ENCODE measurements at places on chromosomes 1 and 21.

GRCh38 chr21:28690196-28690595, 302.5 kb downstream of the LTN1 start:
- H3K4me1 ChIP-seq: no peaks in the 10 kb centered on the region
- no peaks in the 10 kb centered on the region for H3K27me3 ChIP-seq
- H3K27ac ChIP-seq: no peak overlapping the region
- no peak overlapping the region for H3K4me3 ChIP-seq

DNA sequence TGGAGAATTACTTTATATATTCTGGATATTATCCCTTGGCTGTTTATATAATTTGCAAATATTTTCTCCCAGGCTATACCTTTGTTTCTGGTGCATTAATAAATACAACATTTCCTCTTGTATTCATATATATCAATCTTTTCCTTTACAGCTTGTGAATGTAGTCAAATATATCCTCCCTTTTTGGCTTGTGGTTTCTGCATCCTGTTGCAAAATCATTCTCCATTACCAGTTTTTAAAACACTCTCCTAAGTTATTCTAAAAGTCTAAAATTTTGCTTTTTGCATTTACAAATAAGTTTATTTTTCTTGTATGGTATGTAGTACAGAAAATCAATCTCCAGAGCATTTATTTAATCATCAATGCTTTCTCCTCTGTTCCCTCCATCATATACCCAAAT, 909.4 kb downstream of the ADGRL2 start:
- H3K27ac ChIP-seq: no peak overlapping the region
- H3K4me3 ChIP-seq: no peak overlapping the region
- no peaks in the 10 kb centered on the region for H3K4me1 ChIP-seq
- H3K27me3 ChIP-seq: no peaks in the 10 kb centered on the region
- no peaks in the 10 kb centered on the region for H3K36me3 ChIP-seq

DNA sequence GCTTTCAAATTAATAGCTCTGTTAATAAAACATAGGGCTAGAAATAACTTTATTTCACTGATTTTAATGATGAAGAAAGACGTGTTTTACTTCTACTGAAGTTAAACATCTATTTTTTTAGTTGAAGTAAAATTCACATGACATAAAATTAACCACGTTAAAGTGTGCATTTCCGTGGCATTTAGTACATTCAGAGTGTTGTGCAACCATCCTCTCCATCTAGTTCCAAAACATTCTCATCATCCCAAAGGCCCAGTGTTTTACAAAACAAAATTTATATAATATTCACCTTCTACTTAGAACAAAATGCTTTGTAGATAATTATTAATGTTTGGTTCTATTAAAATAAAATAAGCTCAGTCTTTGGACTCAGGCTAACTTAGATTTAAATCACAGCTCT, 108.5 kb upstream of the GNG12 start:
- DNase-seq: no peak
- no peak overlapping the region for H3K4me3 ChIP-seq
- H3K27me3 ChIP-seq: no peaks in the 10 kb centered on the region
- no peaks in the 10 kb centered on the region for H3K36me3 ChIP-seq
- H3K4me1 ChIP-seq: no peaks in the 10 kb centered on the region

DNA sequence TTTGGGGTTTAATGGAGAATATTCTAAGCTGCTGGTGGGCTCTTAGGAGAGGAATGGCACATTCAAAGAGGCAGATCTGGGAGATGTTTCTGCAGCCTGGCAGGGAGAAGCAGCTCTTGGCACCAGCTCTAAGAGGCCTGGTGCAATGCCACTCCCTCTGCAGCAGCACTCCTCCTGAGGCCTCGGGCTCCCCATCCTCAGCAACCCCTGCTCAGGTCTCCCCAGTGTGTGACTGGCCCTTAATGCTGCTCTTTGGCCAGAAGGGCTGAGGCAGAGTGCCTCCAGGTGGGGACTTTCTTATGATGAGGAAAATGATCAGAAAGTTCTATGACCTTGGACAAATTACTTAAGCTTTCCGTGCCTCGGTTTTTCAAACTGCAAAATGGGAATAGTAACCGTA, 55.5 kb downstream of the MAB21L3 start:
- no peaks in the 10 kb centered on the region for H3K27me3 ChIP-seq
- no peak for DNase-seq
- no peaks in the 10 kb centered on the region for H3K4me1 ChIP-seq

GRCh38 chr1:93172778-93173177, 7.4 kb downstream of the TMED5 start:
- DNase-seq: no peak
- H3K4me1 ChIP-seq: peaks cover 11% of the 10 kb centered on the region
- no peaks in the 10 kb centered on the region for H3K36me3 ChIP-seq

GRCh38 chr1:115466433-115466832, 128.4 kb upstream of the NGF start:
- H3K4me1 ChIP-seq: no peaks in the 10 kb centered on the region
- no peak overlapping the region for H3K27ac ChIP-seq
- H3K27me3 ChIP-seq: no peaks in the 10 kb centered on the region

- H3K27me3 ChIP-seq: no peaks in the 10 kb centered on the region
- no peak overlapping the region for H3K27ac ChIP-seq
- no peaks in the 10 kb centered on the region for H3K4me1 ChIP-seq
- H3K36me3 ChIP-seq: no peaks in the 10 kb centered on the region
- no peak overlapping the region for H3K4me3 ChIP-seq
- no peak for DNase-seq
Measured at GRCh38 chr1:218527737-218528136, 182.6 kb downstream of the TGFB2 start.

DNA sequence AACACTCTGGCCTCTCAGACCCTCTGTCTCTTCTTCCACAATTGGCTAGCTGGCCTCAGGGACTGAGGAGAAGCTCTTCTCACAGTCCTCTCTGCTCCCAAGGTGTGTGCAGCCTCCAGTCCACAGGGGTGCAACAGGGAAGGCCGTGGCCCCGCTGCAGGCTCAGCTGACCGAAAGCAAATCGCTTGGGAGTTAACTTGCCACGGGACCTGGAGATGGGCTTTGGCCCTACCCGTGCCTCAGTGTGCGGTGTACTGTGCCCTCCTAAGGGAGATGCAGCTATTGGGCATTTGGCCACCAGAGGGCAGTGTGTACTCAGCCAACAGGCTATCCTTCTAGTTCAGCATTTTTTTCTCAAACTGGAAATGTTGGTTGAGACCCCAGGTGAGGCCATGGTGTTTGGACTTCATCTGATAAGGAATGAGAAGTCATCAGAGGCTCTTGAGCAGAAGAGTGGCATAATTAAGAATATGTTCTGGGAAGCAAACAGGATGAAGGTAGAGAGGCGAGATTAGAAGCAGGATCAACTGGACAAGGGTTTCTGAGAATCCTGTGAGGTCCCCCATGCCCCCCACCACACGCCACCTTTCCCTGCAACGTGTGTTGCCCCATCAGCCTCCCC, 42.5 kb upstream of the TMEM125 start:
- H3K4me3 ChIP-seq: no peak overlapping the region
- DNase-seq: peak; percentile 80
- H3K36me3 ChIP-seq: no peaks in the 10 kb centered on the region
- no peaks in the 10 kb centered on the region for H3K4me1 ChIP-seq
- H3K27ac ChIP-seq: no peak overlapping the region

DNA sequence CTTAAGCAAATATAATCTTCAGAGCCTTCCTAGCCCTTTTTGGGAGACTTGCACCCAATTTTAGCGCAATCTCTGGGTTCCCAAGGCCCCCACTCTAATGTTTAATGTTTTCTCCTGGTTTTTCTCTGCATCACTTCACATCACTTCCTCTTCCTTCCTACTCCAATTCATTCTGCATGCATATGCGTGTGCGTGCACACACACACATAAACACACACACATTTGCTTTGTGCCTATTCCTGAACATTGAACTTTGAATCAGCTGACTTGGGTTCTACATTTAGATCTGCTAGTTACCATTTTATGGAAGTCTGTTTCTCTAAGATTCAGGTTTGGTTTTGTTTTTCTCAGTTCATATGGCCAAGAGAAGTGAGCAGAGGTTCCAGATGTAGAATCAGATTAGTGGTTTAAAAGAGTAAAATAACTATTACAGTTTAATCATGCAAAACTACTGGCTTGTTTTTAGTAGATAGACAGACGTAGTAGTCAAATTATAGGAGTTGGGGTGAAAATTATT, 7.4 kb upstream of the EDEM3 start:
- DNase-seq: no peak
- H3K4me1 ChIP-seq: no peaks in the 10 kb centered on the region
- H3K4me3 ChIP-seq: no peak overlapping the region
- H3K27me3 ChIP-seq: no peaks in the 10 kb centered on the region
- H3K27ac ChIP-seq: no peak overlapping the region
- H3K36me3 ChIP-seq: no peaks in the 10 kb centered on the region

DNA sequence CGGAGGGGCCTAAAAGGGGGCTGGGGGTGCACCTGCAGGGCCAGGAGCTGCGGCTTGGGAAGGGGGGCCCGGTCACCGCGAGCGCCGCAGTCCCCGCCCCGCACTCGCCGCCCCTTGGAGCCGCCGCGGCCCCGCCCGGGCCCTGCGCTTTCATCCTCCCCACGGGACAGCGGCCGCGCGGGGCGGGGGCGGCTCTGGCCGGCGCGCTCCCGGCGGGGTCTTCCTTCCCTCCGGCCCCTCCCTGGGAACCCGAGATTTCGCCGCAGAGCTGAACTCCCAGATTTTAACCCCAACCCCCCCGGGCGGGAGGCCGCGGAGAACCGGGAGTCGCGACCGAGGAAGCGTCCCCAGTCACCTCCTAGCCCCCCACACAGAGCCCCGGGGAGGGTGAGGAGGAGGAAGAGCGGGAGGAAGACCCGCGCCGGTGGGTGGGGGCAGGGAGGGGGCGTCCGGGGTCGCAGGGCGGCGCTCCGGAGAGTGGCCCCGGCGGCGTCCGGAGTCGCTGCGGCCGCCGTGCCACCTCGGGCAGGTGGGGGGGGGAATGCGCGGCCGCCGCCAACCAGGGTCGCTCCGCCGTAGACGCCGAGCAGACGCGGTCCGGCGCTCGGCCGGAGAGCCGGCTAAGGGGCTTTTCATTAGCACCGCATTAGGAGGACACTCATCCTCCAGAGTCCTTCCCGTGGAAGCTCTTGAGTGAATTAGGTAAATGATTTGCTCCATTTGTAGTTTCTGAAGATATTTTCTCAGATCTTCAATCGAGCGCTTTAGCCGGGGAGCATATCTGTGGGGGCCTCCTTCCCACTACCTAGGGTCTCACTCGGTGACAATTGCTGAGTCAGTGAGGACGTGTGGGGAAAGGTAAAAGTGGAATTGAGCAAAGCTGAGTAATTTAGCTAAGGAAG, 31.6 kb upstream of the NFIA start:
- peak overlapping the region; percentile 81 for H3K4me3 ChIP-seq
- H3K27ac ChIP-seq: peak overlapping the region; percentile 92
- H3K27me3 ChIP-seq: no peaks in the 10 kb centered on the region
- no peaks in the 10 kb centered on the region for H3K36me3 ChIP-seq
